Stimulated activated CD4-positive, alpha-beta T cell treated with anti-CD3 and anti-CD28 coated beads, TNF-alpha, amount 100 ng/mL, for 4 hours (primary cell): ENCODE measurements at places on chromosomes 4 and X.

GRCh38 chr4:171891038-171891437 is 77.8 kb downstream of the GALNTL6 start:
- no peak for DNase-seq

- no peak for DNase-seq
Measured at GRCh38 chrX:118459494-118459893, 36.1 kb upstream of the DOCK11 start.

GRCh38 chr4:78336093-78336943 is 215.3 kb upstream of the ANXA3 start:
- no peak for DNase-seq

DNA sequence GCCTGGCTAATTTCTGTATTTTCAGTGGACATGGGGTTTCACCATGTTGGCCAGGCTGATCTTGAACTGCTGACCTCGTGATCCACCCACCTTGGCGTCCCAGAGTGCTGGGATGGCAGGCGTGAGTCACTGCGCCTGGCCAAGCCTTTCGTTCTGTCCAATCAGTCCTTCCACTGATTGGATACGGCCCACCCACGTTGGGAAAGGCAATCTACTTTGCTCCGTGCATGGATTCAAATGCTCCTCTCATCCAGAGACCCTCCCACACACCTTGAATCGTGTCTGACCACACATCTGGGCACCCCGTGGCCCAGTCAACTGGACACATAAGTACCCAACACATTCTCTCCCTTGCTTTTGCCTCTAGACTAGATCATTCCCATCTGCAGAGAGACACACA is 74.9 kb downstream of the CRLF2 start:
- DNase-seq: no peak

- DNase-seq: no peak
Measured at GRCh38 chr4:142940425-142941330, 94.6 kb upstream of the INPP4B start.

- DNase-seq: no peak
Measured at GRCh38 chr4:16824278-16824806, 74.1 kb downstream of the LDB2 start.

DNA sequence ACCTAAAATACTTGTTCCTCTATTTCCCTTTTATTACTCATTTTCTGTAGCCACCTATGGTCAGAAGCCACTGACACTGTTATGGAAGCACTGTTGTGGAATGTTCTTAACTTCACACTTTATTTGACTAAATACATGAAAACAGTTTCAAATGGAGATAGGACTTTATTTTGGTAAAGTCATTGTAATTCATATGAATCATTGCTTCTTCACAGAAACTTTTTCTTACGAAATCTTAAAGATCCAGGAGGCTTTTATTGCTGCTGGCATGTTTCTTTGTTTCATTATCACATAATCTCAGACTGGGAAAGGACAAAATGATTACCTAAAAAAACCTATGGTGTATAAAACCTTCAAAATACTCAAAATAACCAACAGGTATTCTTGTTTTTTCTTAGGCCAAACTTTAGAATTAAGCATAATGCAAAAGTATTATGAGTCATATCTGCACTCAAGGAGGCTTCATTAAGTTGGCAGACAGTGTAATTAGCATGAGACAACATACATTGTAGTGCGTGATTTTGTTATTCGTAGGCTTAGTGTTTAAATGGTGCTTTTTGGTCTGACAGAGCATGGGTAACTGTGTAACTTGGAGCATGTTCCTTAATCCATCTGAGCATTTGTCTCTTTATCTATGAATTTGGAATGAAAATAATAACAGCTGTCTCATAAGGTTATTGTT is 58.0 kb downstream of the SH3BGRL start:
- DNase-seq: no peak

DNA sequence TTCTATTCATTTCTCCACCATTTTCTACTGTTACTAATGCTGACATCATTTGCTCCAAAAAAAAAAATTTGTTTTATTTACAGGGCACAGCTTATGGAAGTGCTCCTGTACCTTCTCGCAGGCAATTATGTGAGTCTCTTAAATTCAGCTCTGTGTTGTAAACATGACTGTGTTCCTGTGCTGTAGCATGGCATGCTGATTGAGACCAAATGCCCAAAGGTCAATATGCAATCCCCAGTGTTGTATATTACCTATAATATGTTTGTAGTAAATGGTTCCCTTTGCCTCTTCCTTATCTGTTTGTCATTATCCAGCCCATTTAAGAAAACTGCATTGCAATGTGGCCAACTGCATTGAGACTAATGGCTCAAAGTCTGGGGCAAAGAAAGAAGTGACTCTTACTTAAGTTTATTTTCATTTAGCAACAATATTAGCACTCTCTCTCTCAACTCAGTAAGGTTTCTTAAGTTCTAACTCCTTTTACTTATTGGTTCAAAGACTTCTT is 1020.0 kb upstream of the GRID2 start:
- DNase-seq: no peak

- DNase-seq: no peak
Measured at GRCh38 chrX:56788717-56789122, 59.7 kb downstream of the NBDY start.

- DNase-seq: no peak
Measured at GRCh38 chr4:54587107-54587891, 70.5 kb upstream of the KIT start.
